ENCODE measurements at places on chromosomes 3 and 15. TPM values are rescaled to one million over a fixed set of nuclear protein-coding genes. Genes with fewer than 3 reads are reported as not detected.

Gene ST3GAL6
- 5.5 TPM for total RNA-seq

Gene STAC
- 7.1 TPM for total RNA-seq

Gene TNIK
- 30.3 TPM for total RNA-seq

Gene FAN1
- total RNA-seq = 13.6 TPM

Gene BLM
- under 0.01 TPM for total RNA-seq

Gene GPR87
- total RNA-seq = not detected

Gene ILDR1
- 0.63 TPM for total RNA-seq

Gene C2CD4A
- 0.33 TPM for total RNA-seq

Gene ZPLD1
- 0.26 TPM for total RNA-seq

Gene CTXND1
- 0.71 TPM for total RNA-seq

Gene CIDEC
- total RNA-seq = 1.2 TPM

Gene ITIH3
- 0.83 TPM for total RNA-seq

Gene CCPG1
- 49.4 TPM for total RNA-seq

- DNase-seq = no peak
Observed at GRCh38 chr3:38030126-38031021, 932 bp upstream of the PLCD1 start.

GRCh38 chr3:71316066-71316777 lies 267.3 kb downstream of the FOXP1 start:
- DNase-seq = no peak

DNA sequence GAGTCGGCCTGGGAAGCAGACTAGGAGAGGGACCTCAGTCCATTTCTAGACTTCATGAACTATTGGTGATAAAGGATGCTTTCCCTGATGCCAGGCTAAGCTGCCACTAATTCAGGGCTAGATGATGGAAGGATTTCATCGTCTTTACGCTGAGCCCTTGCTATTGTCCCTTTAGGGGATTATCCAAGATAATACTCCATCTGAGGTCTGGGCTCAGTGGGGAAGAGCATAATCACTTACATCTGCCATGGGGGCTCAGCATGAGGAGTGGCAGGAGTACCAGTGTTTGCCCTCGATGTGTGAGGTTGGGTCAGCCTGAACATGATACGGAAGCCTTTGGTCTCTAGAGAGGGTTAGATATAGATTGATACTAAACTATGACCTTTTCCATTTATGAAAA lies 47.3 kb downstream of the PTPRG start:
- DNase-seq = no peak

DNA sequence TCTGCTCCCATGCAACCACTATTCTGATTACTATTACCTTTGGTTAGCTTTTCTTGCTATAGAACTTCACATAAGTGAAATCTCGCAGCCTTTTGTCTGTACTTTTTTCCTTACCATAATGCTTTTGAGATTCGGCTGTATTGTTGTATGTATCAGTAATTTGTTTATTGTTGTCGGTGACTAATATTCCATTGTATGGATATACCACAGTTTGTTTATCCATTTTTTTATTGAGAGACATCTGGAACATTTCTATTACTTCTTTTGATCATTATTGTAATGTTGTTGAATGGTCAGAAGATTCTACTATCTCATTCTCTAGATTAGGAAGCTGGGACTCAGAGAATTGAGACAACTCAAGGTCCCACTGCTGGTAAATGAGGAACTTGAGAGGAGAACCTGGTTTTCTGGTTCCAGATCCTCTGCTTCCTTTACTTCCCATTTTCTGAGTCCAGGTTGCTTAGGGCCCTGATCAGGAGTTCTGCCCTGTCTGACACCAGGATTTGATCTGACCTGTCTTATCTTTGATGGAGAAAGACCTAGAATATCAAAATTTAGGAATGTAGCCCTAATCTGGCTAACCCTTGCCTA lies 18.2 kb upstream of the SPTSSB start:
- no peak for DNase-seq

DNA sequence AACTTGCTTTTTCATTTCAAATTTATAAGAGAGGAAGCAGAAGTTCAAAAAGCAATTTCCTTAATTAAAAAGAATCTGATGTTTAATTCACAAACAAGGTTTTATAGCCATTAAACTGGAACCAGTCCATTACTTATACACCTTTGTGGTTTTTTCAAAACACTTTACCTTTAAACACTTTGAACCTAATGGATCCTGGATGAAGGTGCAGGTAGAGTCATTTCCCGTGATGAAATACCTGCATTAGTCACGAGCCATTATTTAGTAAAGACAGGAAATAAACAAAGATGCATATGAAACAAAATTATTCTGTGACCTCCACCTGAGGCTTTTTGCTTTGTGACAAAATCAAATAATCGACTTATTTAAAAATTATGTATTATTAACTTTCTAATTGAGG lies 341.7 kb upstream of the UBE2E2 start:
- no peak for DNase-seq

DNA sequence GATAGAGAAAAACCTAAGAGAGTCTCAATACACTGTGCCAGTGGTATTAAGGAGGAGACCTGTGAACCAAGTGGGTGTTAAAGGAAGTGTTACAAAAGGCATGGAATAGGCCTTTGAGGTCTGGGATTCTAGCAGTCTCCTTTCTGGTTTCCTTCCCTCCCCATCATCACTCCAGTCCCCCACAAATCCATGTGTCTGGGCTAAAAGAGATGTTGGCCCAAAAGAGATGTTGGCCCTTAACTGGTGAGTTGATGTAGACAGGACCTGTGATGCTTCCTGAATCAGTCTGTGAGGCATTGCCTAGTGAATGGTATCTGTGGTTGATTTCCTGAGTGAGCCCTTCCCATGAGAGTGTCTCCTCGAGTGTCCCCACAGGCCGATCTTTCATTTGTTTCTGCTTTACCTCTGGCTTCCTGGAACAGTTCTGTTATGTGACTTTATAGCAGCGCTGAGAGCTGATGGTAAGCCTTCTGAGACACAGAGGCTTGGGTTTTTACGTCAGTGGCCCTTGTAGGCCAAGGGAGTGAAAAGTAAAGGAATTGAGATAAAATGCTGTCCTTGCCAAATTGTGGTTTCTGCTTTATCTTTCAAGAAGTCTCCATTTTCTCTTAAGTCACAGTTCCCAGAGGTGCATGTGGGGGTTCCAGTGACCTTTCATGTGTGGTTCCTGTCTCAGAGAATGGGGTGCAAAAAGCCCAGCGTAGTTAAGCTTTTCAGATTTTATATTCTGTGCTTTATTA lies 87.8 kb downstream of the KLHL25 start:
- no peak for DNase-seq

DNA sequence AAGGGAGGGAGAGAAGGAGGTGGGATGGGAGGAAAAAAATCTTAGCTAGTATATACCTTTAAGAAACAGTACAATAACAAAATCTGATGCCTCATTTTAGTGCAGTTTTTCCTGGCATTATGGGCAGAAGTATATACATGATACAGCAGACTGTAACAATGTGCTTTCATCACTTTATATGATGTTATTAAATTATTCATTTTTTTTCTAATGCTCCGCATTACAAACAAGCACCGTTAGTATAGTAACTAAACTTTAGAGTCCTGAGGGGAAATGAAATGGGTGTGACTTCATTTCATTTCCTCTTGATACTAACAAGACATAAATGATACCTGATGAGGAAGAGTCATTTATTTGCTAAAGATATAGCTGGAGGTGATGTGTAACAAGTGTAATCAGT lies 325.3 kb downstream of the ZNF385D start:
- no peak for DNase-seq

GRCh38 chr3:152823173-152823572 lies 11.8 kb upstream of the P2RY1 start:
- DNase-seq = no peak

GRCh38 chr15:48358229-48359152 lies 27.3 kb downstream of the DUT start:
- DNase-seq = no peak

GRCh38 chr3:129036222-129037092 lies 24.1 kb upstream of the GP9 start:
- no peak for DNase-seq

DNA sequence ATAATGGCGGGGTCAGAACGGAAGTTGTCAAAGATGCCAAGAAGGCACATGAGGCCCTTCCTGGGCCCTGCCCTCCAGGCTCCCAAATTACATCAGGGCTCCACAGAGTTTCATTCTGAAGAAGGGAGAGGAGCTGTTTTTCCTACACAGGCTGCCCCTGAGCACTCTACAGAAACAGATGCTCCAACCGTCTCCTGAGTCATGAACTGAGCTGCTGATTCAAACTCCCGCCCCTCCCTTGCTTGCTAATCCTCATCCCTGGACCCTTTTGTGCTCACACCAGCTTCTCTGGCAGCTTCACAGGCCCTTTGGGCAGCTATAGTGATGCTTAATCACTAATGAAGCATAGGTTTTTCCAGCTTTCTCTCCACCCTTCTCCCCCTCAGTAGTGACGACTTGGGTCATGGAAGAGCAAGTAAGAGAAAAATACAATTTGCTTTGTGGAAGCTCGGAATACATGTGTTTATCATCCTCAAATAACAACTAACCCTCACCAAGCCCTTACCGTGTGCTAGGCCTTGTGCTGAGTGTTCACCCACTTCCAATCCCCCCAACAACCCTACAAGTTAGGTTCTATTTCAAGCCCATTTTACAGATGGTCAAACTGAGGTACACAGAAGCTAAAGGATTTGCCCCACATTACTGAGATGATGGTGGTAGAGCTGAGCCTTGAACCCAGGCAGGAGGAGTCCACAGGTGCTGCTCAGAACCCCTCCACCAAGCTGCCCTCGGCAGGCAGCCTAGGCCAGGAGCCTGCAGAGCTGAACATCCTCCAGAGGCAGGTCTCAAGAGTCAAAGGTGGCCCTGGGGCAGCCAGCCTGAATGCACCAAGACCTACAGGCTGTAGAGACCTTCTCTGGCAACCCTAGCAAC lies 21.9 kb downstream of the MEGF11 start:
- DNase-seq = no peak

- DNase-seq = no peak
Observed at GRCh38 chr15:57189466-57189865, 186.8 kb upstream of the CGNL1 start.

- no peak for DNase-seq
Observed at GRCh38 chr15:84590406-84590805, 10.4 kb upstream of the ZSCAN2 start.

DNA sequence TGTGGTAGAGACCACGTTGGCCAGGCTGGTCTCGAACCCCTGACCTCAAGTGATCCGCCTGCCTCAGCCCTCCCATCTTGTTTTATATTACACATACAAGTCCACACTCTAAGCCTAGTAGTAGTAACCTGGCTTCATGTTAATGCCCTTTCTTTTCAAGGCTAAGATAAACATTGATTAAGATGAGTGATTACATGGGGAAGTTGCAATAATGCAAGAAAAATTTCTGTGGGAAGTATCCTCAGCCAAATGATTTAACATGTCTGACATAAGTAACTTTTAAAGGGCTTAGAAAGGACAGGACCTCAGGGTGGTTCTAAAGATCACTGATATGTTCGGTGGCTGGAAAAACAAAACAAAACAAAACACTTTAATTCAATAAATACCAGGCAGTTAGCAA lies 72.1 kb downstream of the SFMBT1 start:
- no peak for DNase-seq

DNA sequence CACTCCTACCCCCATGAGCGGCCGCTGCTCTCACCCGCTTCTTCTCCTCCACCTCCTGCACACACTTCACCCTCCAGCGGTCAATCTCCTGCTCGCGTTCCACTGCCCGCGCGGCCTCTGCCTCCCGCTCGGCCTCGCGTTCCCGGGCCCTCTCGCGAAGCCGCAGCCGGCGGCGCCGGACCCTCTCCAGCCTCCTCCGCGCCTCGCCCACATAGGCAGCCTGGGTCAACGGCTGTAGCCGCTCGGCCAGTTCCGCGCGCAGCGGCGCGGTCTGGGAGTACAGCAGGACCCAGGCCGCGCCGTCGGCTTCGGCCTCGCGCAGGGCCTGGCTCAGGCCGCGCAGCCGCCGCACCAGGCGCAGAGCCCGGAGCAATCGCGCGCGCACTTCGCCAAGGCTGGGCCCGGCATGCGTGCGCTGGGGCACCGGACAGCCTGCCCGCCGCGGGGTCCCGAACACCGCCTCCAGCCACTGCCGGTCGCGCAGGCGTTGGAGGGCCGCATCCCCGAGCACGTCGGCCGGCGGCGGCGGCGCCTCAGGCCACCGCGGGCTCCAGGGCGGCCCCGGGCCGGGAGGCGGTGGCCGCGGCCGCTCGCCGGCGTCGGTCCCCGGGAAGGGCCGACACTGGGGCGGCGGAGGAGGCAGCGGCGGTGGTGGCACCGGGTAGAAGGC lies 595 bp downstream of the PDCD7 start:
- DNase-seq = no peak

GRCh38 chr3:49937090-49937489 lies 2.9 kb upstream of the RBM6 start:
- no peak for DNase-seq

DNA sequence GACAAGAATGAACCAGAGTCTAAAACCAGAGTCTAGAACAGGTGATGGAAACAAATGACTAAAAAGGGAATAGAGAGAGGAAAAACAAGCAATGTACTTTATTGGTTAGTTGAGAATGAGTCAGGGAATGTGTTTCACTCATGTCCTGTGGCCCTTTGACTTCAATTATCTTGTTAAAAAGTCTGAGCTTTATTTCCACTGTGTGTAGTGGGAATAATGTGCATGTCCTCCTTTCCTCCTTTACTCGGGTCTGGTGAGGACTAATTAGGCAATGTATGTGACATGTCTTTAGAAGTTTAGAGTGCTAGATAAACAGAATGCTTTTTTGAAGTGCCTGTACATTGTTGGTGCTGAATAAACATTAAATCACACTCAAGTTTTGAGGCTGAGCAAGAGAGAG lies 21.3 kb downstream of the LSAMP start:
- DNase-seq = no peak

GRCh38 chr3:13842226-13842625 lies 37.6 kb downstream of the WNT7A start:
- no peak for DNase-seq

- no peak for DNase-seq
Observed at GRCh38 chr3:112366522-112366921, 33.6 kb downstream of the CD200 start.

- DNase-seq = no peak
Observed at GRCh38 chr3:102511639-102512038, 76.8 kb downstream of the ZPLD1 start.

GRCh38 chr3:24220859-24221657 lies 273.6 kb downstream of the THRB start:
- peak; percentile 92 for DNase-seq

GRCh38 chr3:104388619-104389018 lies 978.1 kb upstream of the ALCAM start:
- DNase-seq = no peak

Measured in esophagus muscularis mucosa (tissue), 4 donors.